Stimulated activated CD8-positive, alpha-beta memory T cell treated with anti-CD3 and anti-CD28 coated beads, Interleukin-7, amount 100 ng/mL, for 1 hour (primary cell): ENCODE measurements at places on chromosomes 7 and 10.

- no peak for DNase-seq
Measured at GRCh38 chr7:10192074-10192473, 781.6 kb upstream of the PHF14 start.

GRCh38 chr7:149196151-149196704 lies 882 bp downstream of the ZNF282 start:
- no peak for DNase-seq

DNA sequence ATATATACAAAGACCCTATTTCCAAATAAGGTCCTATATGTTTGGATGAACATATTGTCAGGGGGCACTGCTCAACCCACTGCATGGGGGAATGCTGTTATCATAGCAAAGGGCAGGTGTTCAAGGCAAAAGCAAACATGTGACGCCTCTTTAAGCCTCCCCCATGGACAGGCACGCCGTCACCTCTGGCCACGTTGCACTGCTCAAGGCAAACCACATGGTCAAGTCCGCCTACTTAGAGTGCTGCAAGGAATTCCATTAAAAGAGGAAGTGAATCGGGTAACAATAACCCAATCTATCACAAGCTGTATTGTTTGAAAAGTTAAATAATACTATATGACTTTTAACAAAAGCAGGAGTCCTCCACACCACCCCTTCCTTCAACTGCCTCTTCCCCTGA lies 8.8 kb upstream of the CALD1 start:
- DNase-seq: no peak

DNA sequence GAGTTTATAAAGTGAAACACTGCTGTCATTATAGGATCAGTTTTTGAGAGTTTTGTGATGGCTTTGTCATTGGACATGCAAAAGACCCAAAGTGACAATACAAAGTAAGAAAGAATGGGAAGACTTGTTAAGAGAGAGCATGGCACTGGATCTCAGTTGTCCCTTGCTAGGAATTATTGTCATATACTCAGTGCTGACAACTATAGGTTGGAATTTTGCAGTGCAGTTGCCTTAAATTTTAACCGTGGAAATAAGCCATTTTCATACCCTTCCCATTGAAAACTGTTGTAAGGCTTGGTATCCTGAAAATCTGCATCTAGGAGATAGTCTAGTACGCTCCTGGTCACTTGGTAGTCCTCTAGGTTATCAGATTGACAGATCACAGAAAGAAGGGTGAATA lies 1156.7 kb downstream of the GATA3 start:
- no peak for DNase-seq

GRCh38 chr10:89332123-89332633 lies 4.4 kb downstream of the IFIT3 start:
- DNase-seq: no peak

DNA sequence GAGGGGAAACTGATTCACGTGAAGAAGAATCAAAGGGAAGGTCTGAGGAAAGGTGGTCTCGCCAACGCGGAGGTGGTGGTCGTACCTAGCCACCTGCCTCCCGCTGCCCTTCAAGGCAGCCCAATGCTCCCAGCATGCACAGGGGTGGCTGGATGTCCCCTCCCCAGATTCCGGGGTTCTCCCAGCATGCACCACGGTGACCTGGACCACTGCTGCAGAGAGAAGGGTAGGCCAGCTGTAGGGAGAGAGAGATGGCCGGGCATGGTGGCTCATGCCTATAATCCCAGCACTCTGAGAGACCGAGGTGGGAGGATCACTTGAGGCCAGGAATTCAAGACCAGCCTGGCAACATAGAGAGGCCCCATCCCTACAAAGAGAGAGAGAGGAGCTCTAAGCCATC lies 32.4 kb upstream of the PPP2R2D start:
- no peak for DNase-seq

- DNase-seq: no peak
Measured at GRCh38 chr7:98514211-98515031, 102.7 kb upstream of the NPTX2 start.

- DNase-seq: no peak
Measured at GRCh38 chr7:997404-998395, 14.7 kb downstream of the CYP2W1 start.

GRCh38 chr10:132098539-132099388 lies 33.0 kb downstream of the JAKMIP3 start:
- no peak for DNase-seq

DNA sequence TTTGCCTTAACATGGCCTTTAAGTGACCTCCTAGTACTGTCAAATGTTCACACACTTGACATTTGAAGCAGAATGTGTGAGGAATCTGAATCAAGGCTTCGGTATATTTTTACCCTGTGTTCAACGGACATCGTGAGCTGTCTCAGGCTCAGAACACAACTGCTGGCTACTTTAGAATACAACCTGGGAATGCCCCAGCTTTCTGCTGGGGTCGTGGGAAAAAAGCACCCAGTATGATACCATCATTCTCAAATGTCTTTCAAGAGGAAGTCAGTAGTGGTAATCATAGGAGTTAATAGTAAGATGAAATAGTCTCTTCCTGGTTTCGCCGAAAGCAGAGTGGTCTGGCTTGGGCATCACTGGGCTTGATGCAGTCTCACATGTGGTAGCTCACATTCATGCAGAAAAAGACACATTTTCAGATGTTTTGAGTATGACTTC lies 67.2 kb downstream of the CREB5 start:
- no peak for DNase-seq

DNA sequence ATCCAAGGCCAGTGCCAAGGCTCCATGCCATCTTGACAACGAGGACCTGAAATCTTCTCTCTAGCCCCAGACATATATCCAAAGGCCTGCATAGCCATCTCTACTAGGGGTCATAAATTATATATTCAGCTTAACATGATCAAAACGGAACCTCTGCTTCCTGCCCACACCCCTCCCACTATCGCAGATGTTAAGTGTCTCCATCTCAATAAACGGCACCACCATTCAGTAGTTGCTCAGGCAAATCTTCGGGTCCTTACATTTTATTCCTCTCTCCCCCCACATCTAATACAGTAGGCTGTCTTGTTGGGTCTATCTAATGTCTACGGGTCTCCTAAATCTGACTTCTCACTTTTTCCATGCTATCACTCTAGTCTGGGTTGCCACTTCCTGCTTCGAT lies 201.1 kb upstream of the PLXNA4 start:
- no peak for DNase-seq

GRCh38 chr7:114944745-114945625 lies 23.1 kb downstream of the MDFIC start:
- DNase-seq: no peak

- DNase-seq: no peak
Measured at GRCh38 chr10:27373566-27374160, 130.4 kb upstream of the RAB18 start.

DNA sequence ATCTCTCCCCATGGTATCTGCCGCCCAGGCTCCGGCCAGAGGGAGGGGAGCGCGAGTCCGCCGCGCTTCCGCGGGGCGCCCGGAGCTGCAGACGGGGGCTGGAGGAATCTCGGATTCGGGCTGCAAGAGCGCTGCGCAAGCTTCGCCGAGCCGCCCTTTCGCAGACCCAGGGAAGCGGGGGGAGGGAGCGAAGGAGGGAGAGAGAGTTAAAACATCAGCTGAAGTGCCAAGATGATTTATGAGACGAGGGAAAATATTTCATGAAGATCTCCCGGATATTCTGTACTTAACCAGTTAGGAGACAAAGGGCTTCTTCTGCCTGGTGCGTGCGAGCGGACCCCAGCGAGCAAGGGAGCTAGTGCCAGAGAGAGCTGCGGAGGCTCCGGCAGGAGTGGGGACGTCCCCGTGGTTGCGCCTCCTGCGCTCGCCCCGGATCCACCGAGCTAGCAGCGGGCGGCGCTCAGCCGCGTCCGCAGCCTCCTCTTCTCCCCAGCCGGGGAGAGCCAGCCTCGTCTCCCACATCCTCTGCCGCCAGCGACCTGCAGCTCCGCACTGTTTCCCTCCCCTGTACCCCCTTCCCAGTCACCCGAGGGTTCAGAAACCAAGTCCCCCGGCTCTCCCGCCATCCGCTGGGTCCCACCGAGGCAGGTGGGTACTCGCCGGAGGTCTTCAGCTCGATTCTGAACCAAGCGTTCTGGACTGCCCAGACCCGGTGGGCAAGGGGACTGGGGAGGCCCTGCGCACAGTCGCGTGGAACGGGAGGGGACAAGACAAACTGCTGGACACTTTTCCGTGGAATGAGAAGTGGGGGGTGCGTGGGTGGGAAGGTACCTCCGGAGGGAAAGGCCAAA lies 1.0 kb upstream of the PAX2 start:
- no peak for DNase-seq

GRCh38 chr7:96508371-96508770 lies 186.5 kb upstream of the SLC25A13 start:
- no peak for DNase-seq

- no peak for DNase-seq
Measured at GRCh38 chr7:11261470-11261869, 287.8 kb downstream of the PHF14 start.

DNA sequence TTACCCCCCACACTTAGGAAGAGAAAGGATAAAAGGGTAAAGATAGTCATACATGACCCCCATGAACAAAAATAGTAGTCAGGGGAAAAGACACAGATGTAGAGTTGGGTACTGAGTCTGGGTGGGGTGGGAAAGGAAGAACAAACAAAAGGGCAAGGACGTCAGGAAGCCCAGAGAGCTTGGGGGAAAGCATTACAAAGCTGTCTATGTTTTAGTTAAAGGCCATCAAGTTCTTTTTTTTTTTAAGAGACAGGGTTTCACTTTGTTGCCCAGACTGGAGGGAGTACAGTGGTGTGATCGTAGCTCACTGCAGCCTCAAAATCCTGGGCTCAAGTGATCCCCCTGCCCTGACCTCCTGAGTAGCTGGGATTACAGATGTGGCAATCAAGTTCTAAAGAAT lies 98.4 kb upstream of the PDLIM1 start:
- no peak for DNase-seq

DNA sequence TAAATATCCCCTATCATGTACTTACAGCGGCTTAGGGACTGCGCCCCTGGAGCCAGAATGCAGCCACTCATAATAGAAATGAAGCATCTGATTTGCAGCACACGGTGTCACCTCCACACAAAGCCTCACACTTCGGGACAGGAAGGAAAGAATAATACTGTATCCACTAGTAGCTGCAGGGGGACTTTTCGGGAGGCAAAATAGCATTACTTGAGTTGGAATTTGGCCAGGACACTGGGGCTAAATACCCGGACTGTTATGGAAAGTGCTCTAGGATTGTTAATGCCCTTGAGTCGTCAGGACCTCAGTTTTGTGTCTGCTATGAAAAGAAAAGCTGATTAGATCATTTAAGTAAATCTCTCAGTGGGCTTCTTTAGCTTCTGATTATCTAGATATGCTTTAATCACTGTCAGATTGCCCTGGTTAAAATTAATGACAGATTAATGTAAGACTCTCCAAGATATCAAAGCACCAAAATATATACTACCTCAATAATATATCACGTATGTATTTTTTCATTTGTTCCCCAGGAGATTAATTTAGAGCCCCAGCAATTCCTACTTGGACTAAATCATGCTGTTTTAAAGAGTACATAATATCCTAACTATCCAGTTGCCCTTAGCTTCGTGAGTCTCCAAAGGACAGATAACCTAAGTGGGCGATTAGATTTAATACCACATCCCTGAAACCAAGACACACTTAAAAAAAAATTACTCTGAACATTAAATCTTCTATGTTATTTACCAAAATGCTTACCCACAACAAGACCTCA lies 173.0 kb upstream of the NEBL start:
- DNase-seq: no peak

DNA sequence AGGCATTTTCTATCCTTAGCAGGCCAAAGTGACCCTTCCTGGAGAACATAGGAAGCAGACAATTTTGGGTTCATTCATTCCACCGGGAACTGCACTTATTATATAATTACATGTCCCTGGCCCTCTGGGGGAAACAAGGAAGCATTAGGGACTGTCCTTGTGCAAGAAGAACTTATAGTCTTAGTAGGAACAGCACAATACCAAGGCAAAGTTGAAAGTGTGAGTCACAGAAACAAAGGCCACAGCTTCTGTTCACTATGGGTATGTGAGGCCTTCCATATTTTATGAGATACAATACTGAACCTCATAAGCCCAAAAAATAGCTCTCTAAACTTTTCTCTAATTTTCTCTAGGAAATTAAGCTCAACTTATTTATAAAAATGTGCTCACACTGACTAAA lies 18.4 kb upstream of the AKR1B10 start:
- DNase-seq: no peak

DNA sequence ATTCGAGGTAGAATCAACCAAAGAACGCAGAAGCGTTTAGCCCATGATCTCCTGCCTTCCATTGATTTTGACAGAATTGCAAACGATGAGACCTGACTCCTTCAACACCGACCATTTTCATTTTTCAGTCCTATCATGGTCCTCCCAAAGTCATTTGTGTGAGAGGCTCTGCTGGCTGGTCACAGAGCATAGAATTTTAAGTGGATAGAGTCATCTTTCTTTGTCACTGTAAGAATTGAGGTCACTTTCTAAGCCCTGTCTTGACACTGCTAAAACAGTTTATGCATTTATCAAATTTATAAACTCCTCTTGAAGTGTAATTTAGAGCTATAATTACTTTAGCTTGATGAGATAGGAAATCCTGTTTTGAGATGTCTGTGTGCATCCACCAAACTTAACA lies 72.0 kb downstream of the UBE3C start:
- DNase-seq: no peak

DNA sequence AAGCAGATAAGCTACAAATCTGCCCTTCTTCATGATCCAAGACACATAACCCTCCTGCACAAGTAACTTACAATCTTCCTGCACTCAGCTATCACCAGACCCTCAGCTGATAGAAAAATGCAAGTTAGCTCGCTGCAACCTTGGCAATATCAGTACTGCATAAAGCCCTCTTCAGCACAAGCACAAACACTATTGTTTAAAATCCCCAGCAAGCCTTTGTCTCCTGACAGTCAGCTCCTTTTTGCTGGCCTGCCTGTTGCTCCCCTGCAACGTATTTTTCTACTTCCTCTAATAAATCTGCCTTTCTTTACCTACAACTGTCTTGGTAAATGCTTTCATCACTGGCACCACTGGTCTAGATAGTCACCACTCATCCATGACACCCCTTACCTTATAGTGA lies 59.8 kb downstream of the BAMBI start:
- DNase-seq: no peak

DNA sequence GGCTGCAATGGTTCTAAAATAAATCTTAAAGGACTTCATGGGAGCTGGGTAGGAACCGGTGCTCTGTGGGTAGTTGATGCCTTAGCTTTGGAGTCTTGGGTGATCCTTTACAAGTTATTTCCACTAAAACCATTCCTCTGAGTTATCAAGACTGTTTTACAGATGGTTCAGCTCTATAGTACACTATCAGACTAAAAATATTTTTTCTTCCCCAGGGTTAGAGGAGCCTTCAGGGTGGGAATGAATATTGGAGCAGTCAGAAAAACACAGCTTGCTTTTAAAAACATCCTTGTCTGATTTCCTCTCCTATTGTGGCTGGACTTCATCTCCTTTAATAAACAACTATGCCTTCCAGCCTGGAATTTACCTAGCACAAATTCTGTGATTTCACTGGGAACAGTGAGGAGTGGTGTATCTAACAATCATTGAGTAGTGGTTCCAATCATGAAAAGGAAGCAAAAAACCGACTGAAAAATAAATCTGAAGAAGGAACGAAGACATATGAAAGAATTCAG lies 102.6 kb upstream of the AFAP1L2 start:
- DNase-seq: no peak

GRCh38 chr7:31858055-31858454 lies 171.0 kb downstream of the PPP1R17 start:
- no peak for DNase-seq

- DNase-seq: no peak
Measured at GRCh38 chr7:149722356-149722957, 50.9 kb downstream of the ZNF467 start.
